DMS153 (cell line): ENCODE measurements at places on chromosomes 3 and 15.

- no peak for DNase-seq
These were observed at the start of gene USF3 for GRCh38 chr3:113695786-113696645. USF3 (minus strand) TSS chr3:113696642; CDS start chr3:113674878, 21,764 bp downstream.

- DNase-seq, result no peak
These were observed 1405.9 kb upstream of the ALCAM start for GRCh38 chr3:103960819-103961218.

DNA sequence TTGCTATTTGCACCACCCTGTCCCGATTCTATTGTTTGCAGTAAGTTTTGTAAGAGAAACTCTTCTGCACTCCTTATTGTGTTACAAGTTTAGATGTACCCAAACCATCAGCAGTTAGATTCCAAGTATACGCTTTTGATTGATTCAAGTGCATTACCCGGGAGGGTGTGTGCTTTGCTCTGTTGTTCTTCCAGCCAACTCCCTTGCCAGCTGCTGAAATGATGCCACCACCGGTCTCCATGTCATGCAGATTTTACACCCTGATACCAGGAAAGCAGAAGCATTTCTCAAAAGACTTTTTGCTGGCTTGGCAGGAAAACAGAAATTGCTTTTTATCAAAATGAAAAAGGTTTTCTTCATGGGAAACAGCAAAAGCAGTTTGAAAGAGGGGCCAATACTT is 1006.6 kb upstream of the CFAP20DC start:
- no peak for DNase-seq

GRCh38 chr3:164417955-164418354 is 660.3 kb downstream of the SI start:
- no peak for DNase-seq

DNA sequence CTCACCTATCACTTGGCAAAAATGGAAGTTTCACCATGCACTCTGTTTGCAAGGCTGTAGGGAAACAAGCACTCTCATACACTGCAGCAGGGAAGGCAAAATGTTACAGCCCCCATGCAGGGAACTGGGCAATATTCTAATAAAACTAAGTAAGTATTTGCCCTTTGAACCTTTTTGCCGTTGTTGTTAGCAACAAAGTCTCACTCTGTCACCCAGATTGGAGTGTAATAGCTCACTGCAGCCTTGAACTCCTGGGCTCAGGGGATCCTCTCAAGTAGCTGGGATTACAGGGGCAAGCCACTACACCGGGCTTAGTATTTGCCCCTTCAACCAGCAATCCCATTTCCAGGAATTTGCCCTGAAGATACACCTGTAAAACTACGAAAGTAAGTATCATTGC is 122.5 kb downstream of the TBC1D5 start:
- no peak for DNase-seq

DNA sequence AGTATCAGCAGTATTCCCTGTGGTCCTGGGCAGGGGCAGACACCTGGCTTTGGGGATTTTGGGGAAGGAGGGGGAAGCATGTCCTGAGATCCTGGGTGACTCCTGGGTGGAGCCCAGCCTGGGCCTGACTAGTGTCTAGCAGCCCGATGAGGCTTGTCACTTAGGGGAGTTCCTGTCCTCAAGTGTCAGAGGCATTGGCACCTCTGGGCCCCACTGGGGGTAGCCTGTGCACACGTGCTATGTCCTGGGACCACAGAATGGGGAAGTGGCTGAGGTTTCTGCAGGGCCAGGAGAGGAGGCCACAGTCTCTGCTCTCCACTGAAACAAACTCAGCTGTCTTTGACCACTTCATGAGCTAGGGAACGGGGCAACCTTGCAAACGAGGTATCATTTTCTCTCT is 31.5 kb upstream of the ADCY5 start:
- DNase-seq, result no peak

GRCh38 chr15:85421116-85421925 is 40.9 kb downstream of the AKAP13 start:
- no peak for DNase-seq

DNA sequence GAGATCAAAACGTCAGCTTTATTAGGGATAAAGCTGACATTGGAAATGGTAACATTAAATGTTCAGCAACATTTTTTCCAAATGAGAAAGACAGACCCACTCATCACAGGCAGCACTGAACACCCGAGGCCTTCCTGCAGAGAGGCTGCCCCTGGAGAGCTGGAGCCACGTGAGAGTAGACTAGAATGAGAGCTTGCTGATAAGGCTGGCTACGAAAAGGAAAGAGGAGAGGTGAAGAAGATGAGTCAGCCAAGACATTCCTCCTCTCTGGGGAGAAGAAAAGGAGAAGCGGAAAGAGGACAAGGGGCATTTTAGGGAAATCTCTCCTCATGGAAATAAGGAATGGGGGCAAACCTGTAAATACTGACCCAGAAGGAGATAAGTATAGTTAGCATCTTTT is 7.3 kb downstream of the CYP19A1 start:
- DNase-seq, result no peak

- no peak for DNase-seq
These were observed 1.4 kb downstream of the FOXP1 start for GRCh38 chr3:71582036-71582611.

DNA sequence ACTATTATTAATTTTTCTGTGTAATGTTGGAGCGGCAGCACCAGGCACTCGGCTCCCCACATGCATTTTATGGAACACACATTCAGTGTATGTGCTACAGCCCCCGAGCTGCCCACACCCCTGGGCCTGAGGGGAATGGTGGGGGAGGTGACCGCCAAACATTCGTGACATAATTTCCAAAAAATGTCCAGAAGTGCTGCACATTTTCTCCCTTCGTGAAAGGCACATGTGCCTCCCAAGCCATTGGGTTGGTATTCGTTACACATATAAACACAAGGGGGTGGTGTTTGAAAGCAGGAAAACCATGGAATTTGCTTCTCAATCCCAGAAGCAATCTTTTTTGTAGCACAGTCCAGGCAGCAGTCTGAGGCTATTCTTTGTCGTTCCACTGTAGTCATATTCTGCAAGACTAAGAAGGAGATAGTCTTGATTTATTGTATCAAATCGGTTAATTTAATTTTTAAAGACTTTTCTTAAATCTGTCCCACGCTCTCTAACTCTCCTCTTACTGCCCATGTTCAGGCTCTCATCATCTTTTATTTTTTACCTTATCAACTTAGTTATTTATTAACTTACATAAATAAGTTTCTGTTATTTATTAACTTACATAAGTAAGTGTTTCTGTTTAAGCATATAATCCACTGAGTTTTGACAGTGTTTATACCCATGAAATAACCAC is 39.2 kb upstream of the POLR2M start:
- no peak for DNase-seq

DNA sequence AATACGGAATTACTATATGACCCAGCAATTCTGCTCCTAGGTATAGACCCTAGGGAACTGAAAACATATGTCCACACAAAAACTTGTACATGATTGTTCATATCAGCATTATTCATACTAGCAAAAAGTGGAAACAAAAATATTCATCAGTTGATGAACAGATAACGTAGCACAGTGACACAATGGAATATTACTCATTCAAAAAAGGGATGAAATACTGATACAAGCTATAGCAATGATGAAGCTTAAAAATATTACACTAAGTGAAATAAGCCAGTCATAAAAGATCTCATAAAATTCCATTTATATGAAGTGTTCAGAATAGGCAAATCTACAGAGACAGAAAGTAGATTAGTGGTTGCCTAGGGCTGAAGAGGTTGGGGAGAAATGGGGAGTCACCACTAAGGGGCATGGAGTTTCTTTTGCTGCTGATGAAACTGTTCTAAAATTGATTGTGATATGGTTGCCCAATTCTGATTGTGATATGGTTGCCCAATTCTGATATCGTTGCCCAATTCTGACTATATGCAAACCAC is 10.5 kb downstream of the C15orf61 start:
- no peak for DNase-seq

DNA sequence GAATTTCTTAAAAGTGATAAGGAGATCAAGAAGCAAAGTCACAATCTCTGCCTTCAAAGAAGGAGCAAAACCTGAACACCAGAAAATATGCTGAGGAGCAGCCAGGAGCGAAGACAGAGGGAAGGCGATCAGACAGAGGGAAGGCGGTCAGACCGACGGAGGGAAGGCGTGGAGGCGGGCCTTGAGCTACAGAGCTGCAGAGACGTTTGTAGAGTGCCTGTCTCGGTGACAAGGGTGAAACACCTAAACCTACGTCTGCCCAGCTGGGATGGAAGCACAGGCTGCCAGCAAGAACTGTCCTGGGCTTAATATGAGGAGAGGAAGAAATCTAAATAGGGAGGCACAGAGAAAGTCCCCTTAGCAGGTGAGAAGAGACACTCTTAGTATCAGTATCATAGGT is 476.0 kb downstream of the OCA2 start:
- no peak for DNase-seq

GRCh38 chr3:60463685-60464084 is 787.6 kb downstream of the FHIT start:
- DNase-seq, result no peak

DNA sequence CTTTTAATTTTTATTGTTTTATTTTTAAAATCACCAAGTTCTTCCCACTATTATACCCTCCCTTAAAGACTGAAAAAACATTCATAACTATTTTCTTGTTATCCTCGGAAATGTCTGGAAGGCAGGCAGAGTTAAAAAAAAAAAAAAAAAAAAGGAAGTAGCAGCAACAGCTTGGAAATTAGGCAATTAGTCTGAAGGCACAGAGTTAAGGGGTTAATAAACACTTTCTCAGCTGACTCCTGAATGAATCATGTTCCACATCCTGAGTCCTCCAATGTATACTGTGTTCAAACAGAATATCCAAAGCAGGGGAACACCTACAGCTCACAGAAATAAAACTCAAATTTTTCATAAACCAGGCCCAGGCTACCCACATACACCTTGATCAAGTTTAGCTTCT is 5.8 kb downstream of the HEXA start:
- no peak for DNase-seq

- no peak for DNase-seq
These were observed 139.3 kb downstream of the PLCH1 start for GRCh38 chr3:155605571-155605970.
